Occipital lobe (tissue), 3 donors: ENCODE measurements at places on chromosomes 4 and X. TPM values are rescaled to one million over a fixed set of nuclear protein-coding genes. Genes with fewer than 3 reads are reported as not detected.

DNA sequence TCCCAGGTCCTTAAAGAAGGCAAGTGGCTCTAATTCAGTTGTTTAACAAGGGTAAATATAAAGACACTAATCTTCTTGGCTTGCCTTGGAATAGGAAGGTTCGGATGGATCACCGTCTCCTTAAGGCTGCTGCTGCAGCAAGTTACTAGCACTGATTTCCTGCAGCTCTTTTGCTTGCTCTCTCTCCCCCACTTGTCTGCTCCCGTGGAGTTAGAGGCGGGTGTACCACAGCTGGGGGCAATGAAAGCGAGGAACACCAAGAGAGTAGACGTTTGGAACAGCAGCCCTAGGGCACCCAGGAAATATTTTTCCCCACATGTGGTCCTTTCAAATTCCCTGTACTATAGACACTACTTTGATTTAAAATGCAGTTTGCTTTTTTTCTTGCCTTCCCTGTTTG, 202.2 kb downstream of the SH2D1A start:
- no peak for DNase-seq

DNA sequence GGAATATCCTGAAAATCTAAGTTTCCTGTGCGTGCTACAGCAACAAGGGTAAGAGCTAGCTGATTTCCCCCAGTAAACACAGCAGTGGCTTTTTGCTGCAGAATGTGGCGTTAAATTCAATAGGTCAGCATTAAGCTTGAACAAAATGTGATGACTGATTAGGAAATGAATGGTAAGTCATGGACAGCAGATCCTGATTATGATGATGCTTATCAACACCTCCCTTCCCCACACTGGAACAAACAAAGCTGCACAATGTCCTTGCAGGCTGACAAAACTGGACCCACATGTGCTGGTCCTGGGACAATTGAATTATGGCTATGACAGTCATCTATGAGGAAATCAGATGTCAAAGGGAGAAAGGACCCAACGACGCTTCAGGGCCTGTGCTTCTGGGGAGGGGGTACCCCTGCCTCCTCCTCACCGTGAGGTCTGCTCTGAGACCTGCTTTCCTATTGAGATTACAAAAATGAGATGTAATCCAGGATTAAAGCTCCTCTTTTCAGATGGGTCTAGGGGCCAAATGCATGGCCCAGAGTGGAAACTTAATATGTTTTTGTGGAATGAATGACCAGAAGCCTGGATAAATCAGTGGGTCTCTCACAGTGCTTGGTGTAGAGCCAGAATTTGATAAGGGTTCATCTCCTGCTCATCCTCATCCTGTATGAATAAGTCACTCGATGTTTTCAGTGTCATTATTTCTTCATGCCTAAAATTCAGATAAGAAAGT, 32.0 kb upstream of the BOD1L1 start:
- DNase-seq, result no peak

GRCh38 chr4:25065431-25065858, 34.7 kb upstream of the LGI2 start:
- DNase-seq, result no peak

GRCh38 chrX:1468250-1468772, 15.6 kb upstream of the ASMTL start:
- no peak for DNase-seq

AWAT1 gene
- total RNA-seq, result not detected

DNA sequence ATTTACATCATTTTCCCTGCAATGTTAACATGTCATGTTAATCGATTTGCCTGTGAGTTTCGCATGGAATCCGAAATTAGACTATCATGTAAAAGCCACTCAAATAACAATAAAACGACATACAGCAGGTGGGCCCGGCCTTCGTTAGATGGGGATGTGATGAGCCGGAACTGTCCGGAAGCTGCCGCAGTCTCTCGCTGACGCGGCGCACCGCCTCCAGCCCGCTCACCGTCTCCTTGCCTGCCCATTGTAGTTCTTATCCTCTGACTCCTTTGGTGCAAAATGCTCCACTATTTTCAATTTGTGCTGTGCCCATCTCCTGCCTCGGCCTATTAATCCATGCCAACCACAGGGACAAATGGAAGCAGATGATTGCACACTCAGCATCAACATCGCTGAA, 877.5 kb upstream of the TENM3 start:
- no peak for DNase-seq

DNA sequence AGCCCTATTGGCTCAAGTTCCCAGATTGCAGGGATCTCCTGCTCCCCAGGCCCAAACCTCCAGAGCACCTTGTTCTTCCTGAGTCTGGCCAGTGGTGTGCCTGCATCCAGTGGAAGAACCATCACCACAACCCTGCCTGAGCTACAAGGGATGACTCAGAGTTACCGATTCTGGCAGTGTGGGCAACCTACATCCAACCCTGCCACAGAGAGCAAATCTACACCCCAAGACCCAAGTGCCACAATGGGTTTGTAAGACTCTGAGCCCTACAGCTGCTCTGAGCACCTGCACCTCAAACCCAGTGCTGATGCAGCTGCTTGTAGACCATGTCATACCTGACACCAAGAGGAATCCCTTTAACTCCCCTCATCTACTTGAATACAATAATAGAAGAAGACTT, 110.0 kb downstream of the SOWAHB start:
- no peak for DNase-seq

NALF2 gene
- 1.9 TPM for total RNA-seq

DNA sequence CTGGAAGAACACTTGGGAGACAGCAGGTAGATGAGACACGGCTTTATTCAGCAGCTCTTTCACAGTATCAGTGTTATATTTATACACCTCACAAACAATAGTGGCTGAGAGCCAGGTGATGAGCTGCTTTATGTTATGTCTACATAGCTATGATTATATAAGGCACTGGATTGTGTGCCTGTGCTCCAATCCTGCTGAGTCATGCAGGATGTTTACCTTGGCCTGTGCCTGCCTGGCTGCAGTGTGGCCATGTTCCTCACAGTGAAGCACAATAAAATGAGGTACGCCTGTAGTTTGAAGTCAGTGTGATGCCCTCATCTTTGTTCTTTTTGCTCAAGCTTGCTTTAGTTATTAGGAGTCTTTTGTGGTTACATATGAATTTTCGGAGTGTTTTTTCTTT, 31.3 kb downstream of the CXCL13 start:
- DNase-seq, result no peak

- no peak for DNase-seq
Observed at GRCh38 chrX:134144231-134144630, 92.8 kb upstream of the CCDC160 start.

- DNase-seq, result no peak
Observed at GRCh38 chr4:121642292-121642691, 54.5 kb downstream of the ANXA5 start.

GRCh38 chr4:25925486-25926201, 11.6 kb downstream of the SMIM20 start:
- DNase-seq, result no peak
